Smooth muscle cell of bladder (primary cell): ENCODE measurements at places on chromosomes 11 and 22. TPM values are rescaled to one million over a fixed set of nuclear protein-coding genes. Genes with fewer than 3 reads are reported as not detected.

The CLMP gene
- 123 and 150 TPM in 2 replicates for total RNA-seq

The C22orf42 gene
- total RNA-seq, result not detected in 2 replicates

The TMEM191C gene
- total RNA-seq, result 0.71 and 0.74 TPM in 2 replicates

The MN1 gene
- 0.85 and 2.4 TPM in 2 replicates for total RNA-seq

The ZP1 gene
- total RNA-seq, result 0.55 and 1.00 TPM in 2 replicates

The PMM1 gene
- 20.9 and 24.3 TPM in 2 replicates for total RNA-seq

The POU2AF2 gene
- not detected in 2 replicates for total RNA-seq
